ENCODE measurements at places on chromosomes 5 and 9.

DNA sequence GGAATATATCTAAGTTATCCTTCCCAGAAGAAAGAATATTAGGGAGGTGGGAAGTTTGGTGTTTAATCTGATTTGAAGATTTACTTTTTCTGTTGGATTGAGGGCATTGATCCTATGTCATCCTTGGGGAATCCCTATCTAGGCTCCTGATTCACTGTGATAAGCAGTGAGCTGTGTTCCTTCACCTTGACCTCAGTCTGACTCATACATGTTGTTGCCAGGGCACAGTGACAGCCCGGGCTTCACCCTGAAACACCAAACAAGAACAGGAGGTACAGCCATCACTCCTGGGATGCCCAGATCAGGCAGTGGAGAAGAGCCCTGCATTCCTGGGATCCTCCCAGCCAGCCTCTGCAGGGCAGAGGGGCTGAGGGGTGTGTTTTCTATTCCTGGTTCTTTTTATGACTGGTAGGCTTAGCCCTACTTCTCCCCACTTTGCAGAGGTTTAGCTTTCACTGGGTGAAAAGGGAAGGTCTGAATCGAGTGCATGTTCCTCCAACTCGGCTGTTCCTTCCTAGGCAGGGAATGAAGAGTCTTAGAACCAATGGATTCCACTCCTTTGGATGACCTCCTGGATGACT lies 3.1 kb upstream of the FAM53C start:
- DNase-seq, result peak; percentile 31

- no peak for DNase-seq
Measured at GRCh38 chr9:133247632-133248031, 27.4 kb downstream of the ABO start.

- DNase-seq, result peak; percentile 59
Measured at GRCh38 chr5:73482383-73483136, 15.7 kb upstream of the BTF3 start.

DNA sequence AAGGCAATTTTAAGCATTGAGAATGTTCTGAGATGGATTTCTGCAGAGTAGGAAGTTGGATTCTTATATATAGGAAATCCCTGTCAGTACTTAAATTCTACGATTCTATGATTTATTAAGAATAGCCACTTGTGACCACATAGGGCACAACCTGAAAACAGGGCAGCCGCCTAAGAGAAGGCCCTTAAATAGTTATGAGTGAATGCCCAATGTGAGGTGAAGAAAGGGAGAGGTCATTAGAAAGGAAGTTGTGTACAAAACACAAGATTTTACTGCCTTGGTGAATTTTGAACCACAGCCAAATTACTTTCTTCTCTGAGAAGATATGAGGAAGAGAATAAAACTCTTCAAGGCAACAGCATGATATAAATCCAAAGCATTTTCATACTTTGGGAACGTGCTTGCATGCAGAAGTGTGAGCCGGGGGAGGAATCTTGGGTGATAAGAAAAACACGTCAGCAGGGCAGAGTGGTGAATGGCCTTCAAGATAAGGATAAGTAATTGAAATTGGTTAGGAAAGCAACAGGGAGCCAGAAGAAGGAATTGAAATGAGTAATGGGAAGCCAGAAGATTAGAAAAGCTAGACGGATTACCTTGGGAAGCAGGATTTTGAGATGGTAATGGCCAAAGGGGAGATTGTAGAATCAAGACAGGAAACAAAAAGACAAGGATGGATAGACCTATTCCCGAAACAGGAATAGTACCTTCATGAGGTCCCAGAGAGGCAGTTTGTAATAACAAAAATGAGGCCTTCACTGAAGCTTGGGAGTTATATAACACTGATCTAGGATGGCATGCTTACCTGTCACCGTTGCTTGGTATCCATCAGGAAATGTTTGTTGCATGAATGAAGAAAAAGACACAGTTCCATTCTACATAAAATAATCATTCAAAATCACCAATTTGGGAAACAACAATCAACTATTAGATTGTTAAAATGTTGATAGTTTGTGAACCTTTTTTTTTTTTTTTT lies 244.3 kb downstream of the PDE4D start:
- DNase-seq, result peak; percentile 63

DNA sequence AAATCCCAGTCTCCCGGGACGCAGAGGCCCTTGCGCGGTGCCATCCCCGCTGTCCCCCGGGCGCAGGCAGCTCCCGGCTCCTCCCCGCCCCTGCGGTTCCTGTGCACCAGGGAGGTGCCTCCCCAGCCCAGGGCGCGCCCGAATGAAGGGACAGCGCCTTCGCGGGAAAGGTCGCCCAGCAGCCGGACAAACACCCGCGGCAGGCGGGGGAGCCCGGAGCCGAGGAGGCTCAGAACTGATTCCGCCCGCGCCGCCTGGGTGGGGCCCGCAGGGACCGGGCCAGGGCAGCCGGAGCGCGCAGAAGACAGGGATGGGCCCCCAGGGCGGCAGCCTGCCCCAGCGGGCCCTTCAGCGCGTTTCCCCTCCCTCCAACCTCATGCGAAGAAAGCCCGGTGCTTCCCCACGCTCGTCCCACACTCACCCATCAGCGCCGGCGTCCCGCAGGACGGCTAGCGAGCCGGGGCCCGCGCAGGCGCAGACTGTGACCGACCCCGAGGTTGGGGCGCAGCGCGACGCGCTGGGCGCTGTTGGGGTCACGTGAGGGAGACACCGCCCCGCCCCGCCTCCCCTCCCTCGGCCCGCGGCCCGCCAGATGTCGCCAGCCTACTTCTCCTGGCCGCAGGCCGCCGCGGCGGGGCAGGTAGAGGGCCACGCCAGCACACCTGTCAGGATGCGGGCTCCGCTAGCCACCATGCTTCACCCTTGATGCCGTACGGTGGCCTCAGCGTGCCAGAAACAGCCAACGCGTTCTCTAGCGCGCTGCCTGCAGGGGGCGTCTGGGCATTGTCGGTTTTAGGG lies at the start of gene SLC25A51:
Gene SLC25A51, minus strand, starts transcription at position 481 of the 798 bp plus-strand sequence. CDS start 15,577 bp downstream, outside the sequence.
- DNase-seq, result peak; percentile 89

DNA sequence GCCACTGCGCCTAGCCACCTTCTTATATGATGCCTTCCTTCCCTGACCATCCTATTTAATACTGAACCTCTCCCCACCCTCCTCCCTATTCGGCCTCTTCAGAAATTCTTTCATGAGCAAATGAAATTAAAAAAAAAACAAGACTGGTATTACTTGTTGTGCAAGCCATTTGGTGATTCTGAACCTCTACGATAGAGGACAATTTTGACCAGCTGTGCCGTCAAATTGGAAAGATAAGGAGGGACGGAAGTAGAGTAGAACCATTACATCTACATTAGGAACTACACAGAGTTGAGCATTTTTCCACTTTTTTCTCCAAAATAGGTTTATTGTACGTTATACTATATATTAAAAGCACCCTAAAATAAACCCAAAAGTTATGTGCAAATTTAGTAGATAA lies 2.9 kb downstream of the DHX29 start:
- DNase-seq, result no peak

DNA sequence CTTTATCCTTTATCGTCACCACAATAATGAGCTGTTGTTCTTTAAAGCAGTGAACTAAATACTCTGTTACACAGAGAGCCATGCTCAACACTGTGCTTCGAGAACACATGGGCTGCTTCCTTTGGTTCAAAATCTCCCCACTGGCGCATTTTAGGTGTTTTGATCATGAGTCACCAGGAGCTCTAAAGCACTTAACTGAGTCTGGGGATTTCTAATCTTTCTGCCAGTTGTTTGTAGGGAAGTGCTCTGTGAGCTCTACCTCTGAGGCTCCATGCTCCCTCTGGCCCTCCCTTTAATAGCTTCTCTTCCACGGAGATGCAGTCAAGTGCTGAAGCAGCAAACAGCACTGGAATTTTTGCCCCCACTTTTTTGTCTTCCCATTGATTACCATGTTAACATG lies 17.0 kb downstream of the ERAP2 start:
- DNase-seq, result peak; percentile 93

GRCh38 chr5:40494631-40495236 lies 185.0 kb upstream of the PTGER4 start:
- DNase-seq, result peak; percentile 27

DNA sequence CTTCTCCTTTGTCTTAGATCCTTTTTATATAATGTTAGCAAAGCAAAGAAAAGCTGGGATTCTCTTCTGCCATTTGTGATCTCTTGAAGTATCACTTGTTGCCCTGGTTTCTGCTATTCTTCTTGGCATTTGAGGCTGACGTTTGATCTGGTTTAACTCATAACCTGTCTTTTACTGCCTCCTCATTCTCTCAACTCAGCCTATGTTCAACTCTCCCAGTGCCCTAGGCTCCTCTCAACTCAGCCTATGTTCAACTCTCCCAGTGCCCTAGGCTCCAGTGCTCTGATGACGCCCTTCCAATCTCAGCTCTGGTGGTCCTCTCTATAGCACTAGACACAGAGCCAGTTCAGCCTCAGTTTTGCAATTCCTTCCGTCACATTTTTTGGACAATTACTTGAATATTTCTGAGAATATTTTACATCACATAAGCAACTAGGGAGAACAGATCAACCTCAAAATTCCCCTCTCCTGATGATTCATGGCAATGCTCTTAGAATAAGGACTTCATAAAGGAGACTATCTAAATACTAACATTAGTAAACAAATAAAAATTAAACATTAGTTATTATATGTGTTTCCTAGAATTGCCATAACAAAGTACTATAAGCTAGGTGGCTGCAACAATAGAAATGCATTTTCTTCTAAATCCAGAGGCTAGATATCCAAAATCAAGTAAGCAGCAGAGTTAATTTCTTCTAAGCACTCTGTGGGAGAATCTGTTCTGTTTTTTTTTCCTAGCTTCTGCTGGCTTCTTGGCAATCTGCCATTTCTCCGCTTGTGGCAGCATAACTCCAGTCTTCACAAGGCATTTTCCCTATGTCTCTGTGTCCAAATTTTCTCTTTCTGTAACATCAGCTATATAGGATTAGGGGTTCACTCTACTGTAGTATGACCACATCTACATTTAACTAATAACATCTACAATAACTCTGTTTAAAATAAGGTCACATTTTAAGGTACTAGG lies 662.1 kb upstream of the FTMT start:
- DNase-seq, result peak; percentile 71

DNA sequence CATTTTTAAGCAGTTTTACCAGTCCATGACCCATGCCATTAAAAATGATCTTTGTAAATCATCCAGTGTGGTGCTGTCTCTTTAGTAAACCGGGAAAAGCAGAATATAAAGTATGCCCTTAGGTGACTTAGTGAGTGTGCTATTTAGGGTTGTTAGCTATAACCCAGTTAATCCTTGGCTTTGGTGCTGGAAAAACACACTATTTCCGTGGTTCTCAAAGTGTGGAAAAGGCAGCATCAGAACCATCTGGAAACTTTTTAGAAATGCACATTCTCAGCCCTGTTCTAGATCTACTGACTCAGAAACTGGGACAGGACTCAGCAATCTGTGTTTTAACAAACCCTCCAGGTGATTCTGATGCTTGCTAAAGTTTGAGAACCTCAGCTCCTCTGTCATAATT lies 123.6 kb upstream of the ZNF608 start:
- DNase-seq, result no peak

GRCh38 chr5:89728750-89729149 lies 680.8 kb downstream of the CETN3 start:
- DNase-seq, result peak; percentile 31

GRCh38 chr5:75640826-75641225 lies 29.6 kb downstream of the ANKDD1B start:
- peak; percentile 29 for DNase-seq

GRCh38 chr9:68942790-68943189 lies 71.1 kb downstream of the PRKACG start:
- DNase-seq, result no peak

DNA sequence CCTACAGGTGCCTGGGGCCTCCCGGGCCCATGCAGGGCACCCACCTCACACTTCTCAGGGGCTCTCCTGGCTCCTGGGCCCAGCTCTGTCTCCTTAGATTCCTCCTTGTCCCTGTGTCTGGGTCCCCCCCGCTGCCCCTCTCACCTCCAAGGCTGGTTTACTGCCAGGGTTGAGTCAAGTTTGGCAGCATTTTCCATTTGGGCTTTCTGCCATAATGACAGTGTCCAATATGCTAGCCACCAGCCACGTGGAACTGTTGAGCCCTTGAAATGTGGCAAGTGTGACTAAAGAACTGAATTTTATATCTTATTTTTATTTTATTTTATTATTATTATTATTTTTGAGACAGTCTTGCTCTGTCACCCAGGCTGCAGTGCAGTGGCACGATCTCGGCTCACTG lies 1.9 kb downstream of the TTC16 start:
- no peak for DNase-seq

DNA sequence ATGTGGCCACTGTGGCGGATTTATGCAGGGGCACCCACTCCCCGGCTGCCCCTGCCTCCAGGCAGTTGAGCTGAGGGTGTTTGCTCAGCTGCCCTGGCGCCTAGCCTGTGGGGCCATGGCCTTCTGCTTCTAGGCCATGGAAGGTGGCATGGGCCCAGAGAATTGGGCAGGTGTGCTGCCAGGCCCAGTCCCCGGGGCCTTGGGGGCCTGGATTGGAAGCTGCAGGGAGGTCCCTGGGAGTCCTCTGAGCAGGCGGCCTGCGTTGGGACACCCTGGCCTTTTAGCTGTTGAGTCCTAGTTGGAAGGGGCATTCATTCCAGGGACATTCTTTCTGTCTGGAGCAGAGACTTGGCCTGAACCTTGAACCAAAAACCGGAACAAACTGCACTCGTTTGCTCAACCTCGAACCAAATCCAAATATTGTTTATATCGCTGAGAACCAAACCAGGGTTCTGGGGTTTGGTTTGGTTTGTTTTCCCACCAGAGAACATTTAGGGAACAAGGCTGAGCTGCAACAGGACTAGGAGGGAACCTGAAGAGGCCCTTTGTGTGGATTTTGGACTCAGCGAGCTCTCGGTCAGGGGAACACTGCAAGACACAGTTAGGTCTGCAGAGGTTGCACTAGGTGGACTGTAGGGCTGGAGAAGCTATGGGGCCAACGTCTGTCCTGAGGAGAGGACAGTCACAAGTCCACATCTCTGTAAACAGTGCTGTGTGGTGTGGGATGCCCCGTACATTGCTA lies 116.8 kb downstream of the BOD1 start:
- DNase-seq, result no peak

DNA sequence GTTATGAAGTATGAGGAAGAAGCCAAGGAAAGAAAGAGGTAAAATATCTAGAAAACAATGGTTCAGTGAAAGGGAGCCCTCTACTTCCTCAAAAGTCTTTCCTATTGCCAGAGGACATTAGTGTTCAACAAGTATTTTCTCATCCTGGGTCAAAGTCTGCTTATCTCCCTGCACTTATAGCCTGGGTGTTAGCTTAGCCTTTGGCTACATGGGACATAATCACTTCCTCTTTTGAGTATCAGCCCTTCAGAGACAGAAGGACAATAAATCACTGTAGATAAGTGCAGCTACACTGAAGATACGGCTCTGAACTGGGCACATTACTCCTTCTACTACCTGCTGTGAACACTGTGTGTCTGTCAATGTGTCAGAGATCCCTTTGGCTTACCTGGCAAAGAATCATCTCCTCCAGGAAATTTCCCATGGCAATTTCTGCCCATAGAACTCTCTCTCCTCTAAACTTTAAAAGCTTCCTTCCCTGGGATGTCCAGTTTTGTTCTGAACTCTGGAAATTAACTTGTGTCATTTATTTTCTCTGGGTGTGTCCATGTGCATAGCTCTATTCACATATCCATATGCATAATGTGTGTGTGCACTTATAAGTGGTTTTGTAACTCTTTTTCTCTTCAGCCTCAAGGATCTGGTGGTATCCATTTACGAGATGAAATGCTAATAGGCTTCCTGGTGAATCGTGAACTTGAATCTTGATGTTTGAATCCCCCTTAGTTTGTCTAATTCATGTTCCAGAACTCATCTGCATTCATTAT lies 30.0 kb upstream of the RECK start:
- no peak for DNase-seq

All from iris pigment epithelial cell (primary cell).